CD4-positive, alpha-beta T cell treated with Interleukin-15 for 4 hours (primary cell): ENCODE measurements at places on chromosomes 5 and 9.

DNA sequence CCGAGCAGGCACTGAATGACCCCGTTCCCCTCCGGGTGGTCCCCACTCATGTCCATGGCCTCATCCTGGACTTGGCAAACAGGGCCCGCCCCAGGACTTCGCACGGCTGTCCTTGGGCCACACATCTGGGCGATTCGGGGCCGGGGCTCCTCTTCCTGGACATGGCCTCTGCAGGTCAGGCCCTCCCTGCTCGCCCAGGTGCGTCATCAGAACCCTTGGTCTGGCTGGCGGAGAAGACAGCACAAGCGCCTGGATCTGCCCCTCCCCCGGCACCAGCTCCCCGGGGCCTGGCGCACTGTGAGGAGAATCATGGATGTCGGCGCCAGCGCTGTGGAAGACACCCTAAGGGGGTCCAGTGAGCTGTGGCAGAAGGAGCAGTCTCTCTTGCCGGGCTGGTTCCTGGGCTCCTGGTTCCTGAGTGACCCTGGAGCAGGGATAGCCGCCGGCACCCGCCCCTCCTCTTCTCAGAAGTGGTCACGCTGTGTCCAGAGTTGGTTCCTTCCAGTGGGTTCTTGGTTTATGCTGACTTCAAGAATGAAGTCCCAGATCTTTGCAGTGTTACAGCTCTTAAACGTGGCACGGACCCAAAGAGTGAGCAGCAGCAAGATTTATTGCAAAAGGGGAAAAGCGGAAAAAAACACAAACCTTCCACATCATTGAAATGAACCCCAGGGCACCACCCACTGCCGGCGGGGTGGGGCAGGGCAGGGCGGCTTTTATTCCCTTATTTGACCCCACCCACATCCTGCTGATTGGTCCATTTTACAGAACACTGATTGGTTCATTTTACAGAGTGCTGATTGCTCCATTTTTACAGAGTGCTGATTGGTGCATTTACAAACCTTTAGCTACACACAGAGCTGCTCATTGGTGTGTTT is 25.9 kb upstream of the SLC12A7 start:
- no peak for DNase-seq

DNA sequence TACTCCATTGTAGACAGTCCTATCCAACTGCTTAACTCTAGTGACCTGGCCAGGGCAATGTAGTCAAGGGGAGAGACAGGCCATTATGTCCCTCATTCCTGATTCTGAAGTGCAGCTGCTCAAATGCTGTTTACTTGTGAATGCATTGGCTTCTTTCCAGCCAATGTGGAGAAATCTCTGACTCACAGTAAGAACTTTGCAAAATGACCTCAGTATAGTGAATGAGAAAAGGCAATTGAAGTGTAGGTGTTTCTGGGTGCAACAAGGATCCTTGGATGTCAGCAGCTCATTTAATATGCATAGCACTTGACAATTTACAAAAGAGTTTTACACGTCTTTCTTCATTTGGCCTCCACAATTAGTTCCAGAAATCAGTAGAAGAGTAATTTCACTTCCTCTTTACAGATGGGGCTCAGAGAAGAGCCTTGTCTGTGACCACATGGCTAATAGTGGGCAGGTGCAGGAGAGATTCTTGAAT is 367.2 kb downstream of the OSTF1 start:
- DNase-seq = no peak

GRCh38 chr9:93674580-93675335 is 98.4 kb downstream of the PHF2 start:
- DNase-seq = no peak

DNA sequence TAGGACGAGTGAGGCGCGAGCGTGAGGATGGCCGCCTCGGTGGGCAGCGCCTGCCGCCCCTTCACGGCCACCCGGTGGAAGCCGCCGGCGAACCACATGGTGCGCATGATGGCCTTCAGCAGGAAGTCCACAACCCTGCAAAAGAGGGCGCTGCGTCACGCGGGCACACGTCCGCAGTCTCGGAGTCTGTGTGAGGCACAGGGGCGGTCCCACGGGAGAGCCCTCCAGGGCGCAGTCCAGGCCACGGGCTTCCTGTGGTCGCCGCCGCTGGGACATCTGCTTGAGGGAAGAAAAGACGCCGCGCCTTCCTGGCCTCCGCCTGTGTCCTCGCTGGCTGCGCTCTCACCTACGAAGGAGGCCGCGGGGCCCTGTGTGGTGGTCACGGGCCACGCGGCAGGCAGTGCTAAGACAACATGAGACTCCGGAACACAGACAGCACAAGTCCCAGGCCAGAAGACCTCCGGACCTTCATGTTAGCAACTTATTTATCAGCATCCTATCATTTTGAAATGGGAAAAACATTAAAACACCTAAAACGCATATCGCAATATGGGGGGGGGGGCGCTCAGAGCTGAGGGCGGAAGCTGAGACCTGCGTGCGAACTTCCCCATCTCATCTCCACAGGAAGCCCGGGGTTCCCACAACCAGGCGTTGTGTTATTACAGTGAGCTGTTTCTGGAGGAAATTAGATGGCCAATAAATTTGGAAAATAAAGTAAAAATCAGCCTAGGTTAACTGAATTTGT is 28.8 kb downstream of the LPCAT1 start:
- DNase-seq = no peak

GRCh38 chr9:91805031-91805430 is 145.0 kb downstream of the ROR2 start:
- DNase-seq = no peak

GRCh38 chr5:141512911-141513626 is 24.2 kb downstream of the PCDHGC5 start:
- DNase-seq = peak; percentile 12

- DNase-seq = no peak
These were observed 9.4 kb upstream of the REEP5 start for GRCh38 chr5:112931473-112931872.

DNA sequence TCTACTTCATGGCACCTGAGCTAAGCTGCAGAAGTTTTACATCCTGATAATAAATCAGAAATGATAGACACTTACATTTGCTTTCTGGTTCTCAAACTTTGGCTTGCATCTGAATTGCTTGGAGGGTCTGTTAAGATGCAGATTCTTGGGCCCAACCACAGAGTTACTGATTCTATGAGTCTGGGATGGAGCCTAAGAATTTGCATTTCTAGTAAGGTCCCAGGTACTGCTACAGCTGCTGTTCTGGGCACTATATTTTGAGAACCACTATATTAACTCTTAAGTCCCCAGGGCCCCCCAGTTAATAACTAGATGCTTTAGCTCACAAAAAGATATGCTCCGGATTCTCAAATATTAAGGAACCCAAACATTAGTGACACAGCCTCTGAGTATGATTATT is 69.8 kb upstream of the DAB2 start:
- DNase-seq = no peak

GRCh38 chr9:126069400-126069955 is 257.2 kb upstream of the MVB12B start:
- DNase-seq = no peak

GRCh38 chr5:153559926-153560325 is 69.5 kb downstream of the GRIA1 start:
- no peak for DNase-seq

DNA sequence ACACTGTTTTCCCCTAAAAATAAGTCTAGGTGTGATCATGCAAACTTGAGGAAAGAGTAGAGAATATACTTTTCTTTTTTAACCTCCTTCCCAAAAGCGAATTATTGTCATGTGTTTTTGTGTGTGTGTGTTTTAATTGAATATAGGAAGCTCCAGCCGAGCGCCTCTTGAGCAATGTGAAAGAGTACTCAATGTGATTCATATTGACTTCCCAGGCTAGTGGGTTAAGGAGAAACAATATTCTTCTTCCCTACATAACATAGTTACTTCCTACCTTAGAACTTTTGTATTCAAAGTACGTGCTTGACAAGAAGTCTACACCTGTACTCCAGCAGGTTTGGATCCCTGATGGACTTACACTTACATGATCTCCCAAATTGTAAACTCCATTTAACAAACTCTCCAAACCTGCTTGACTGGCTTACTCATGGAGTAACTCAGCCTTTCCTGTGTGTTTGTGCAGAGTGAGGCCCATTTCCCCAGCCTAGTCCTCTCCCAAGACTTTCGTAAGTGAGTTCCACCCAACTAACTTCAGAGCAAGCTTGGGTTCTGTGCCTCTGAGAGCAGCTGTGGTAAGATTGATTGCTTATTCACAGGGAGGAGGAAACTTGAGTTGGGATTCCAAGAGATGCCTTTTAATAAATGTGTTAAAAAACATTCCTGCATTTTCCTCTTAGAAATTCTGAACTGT is 9.3 kb downstream of the SLC28A3 start:
- DNase-seq = no peak

- DNase-seq = no peak
These were observed 121.4 kb upstream of the C6 start for GRCh38 chr5:41334758-41335157.
